CD4-positive, alpha-beta memory T cell (primary cell): ENCODE measurements at places on chromosomes 12 and 14. TPM values are rescaled to one million over a fixed set of nuclear protein-coding genes. Genes with fewer than 3 reads are reported as not detected.

GRCh38 chr14:32255789-32256188, 52.7 kb upstream of the RNU6-8 start:
- DNase-seq = no peak

DNA sequence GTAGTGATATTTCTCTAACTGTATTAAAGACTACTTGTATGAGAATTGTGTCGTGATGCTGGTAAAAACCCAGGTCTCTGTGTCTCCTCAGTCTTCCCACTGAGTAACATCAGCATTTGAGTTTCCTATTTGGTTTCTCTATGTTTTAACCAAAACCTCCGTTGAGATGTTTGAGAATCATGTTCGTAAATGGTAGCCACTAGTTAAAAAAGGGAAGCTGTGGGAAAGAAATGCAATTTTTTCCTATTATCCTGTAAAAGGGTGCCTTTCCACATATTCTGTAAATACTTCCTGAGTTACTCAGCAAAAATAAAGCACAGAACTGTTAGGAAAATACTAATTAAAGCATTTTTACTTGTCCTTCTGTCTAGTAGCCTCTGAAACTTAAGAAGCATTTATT, 7.0 kb downstream of the CLEC1B start:
- no peak for DNase-seq

CPM gene
- polyA plus RNA-seq = 2.5 TPM

- DNase-seq = no peak
These were observed at the start of gene NXPH4 for GRCh38 chr12:57216014-57216911. NXPH4 (plus strand) TSS chr12:57216794; CDS start chr12:57216970, 176 bp downstream.

IQSEC3 gene
- polyA plus RNA-seq = not detected

DNA sequence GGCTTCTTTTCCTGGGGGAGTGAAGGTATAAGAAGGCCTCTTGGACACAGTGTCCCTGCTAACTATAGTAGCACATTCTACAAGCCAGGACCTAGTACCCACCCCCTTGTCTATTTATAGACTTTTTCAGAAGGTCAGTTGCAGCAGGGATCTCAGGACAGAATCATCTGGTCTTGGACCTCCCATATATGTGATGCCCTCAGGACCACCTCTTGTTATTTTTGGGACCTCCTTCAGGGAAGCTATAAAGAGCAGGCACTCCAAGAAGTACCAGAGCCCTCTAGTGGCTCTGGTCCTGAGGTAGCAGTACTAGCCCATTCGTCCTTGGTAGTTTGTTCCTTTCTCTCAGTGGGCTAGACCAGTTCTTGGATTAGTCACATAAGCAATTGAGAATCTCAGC, 4.3 kb downstream of the COQ10A start:
- no peak for DNase-seq

C3AR1 gene
- polyA plus RNA-seq = 10.6 TPM

NINJ2 gene
- 30.3 TPM for polyA plus RNA-seq

EML5 gene
- 0.79 TPM for polyA plus RNA-seq

GRCh38 chr12:131938082-131938481, 9.0 kb downstream of the PUS1 start:
- DNase-seq = no peak

DNA sequence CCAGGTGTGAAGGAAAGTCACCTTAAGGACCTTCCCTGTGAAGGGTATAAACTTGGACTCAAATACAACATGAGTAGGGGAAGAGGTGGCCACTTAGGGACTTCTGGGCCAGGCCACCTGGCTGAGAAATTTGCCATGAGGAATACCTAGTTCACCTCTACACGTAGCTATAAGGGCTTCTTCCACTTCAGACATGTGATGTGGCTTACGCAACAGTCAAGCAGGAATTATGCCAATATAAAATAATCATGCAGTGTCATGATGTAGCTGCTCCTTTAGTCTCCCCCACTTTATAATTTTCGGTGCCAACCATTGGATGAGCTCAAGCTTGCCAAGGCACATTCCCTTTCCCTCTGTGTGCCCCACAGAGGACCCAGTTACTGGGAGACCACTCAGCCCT, 166.6 kb upstream of the BCL2L14 start:
- DNase-seq = no peak

DNA sequence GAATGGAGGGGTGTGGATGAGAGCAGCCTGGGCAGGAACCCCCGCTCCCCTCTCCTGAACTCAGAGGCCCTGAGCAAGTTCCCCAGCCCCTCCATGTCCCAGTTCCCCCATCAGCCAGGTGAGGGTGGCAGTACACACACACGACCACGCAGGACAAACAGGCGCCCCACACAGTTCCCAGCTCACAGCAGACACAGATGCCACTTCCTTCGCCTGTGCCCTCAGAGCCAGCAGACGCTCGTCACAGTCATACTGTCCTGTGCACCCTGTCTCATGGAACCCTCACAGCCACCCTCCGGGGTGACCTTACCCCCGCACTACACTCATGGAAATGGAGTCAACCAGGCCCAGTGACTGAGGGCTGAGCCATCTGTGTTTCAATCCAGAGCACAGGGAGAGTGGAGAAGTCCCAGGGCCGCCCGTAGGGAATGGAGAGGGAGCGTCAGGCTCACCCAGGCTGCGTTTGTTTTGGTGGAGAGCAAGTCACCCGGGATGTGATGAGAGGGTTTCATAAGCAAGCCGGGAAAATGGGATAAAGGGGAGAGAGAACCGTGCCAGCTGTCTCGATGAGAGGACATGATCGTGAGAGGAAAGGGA, 47.5 kb upstream of the DYNC1H1 start:
- no peak for DNase-seq

KRT8 gene
- 0.36 TPM for polyA plus RNA-seq

GRCh38 chr12:25041006-25041741, 92.3 kb upstream of the BCAT1 start:
- DNase-seq = no peak

GRCh38 chr12:126492181-126492580, 1426.9 kb downstream of the AACS start:
- DNase-seq = no peak

DNA sequence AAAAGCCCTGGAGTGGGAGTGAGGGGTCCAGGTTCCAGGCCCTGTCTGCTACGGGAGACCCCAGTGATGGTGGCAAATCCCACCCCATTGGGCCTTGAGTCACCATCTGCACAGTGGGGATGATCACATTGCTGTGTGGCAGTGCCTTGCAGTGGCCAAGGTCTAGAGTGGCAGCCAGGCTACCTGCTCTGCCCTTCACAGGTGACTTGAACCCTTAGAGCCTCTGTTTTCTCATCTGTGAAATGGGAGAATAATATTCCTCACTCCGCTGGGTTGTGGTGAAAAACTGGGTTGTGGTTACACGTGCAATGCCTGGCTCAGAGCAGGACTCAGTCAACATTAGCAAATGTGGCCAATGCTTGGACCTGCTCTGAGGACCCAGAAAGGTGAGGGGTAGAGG, 58.2 kb downstream of the MVK start:
- no peak for DNase-seq

ACOT4 gene
- polyA plus RNA-seq = 5.1 TPM

GRCh38 chr14:64753999-64754398, 49.8 kb downstream of the PLEKHG3 start:
- DNase-seq = no peak

MRPL52 gene
- polyA plus RNA-seq = 97.4 TPM

CSRP2 gene
- polyA plus RNA-seq = 0.11 TPM
